CD4-positive, alpha-beta T cell treated with Interferon gamma for 1 hour (primary cell): ENCODE measurements at places on chromosomes 12 and 14.

DNA sequence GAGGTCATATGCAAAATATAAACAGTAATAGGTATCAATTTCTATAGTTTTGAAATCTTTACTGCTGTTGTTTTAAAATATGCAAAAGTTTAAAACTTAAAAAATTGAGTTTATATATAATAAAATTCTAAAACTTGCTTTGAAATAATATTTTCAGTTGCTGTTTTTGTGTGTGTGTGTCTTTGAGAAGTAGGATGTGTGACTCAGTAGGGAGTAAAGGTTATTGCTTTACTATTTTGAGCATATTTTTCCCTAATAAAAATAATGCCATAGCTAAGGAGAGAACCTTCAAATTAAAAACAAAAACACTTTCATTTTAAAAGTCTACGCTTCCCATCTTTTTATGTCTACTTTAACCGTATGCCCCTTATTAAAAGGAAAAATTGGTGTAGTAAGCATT is 238.1 kb downstream of the FBXL14 start:
- no peak for DNase-seq

DNA sequence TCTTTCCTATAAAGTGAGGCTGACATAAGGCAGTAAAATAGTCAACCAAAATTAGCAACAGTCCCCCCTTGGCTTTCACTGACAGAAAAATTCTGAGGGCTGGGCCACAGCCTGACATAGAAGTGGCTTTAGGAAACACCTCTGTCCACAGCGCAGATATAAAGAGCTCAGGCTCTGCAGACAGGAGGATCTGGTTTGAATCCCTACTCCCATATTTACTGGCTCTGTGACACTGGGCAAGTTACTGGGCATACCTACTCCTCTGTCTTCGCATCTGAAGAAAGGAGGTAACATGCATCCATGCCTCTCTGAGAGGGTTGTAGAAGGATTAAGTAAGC is 95.3 kb downstream of the STXBP6 start:
- no peak for DNase-seq

DNA sequence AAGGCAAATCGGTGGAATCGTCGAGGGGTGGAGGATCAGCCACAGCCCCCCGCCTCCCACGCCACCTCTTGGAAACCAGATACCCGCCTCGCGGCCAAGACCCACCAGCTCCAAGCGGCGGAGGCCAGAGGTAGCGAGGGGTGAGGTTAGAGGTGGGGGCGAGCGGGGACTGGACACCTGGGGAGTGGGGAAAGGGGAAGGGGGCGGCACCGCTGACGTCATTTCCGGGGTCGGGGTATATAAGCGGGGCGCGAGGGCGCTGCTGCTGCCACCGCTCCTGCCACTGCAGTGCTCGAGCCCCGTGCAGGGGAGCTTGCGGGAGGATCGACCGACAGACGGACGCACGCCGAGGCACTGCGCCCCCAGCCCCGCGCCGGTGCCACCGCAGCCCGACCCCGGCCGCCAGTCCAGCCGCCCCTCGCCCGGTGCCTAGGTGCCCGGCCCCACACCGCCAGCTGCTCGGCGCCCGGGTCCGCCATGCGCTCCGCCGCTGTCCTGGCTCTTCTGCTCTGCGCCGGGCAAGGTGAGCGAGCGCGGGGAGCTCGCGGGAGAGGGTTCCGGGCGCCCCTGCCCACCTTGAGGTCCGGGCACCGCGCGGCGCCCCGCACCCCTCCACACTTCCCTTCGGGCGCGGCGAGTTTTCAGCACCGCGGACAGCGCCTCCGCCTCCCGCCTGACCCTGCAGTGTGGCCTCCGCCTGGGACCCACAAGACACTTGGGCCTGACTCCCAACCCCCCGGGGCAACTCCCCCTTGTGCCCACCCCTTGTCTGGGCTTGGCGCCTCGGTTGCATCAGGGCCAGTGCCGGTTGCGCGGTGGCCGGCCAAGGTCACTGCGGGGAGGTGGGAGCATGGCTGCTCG is at the start of gene CHGA:
TSS of gene CHGA (plus strand) at position 268 of the 861 bp plus-strand sequence. CDS start at position 478, 210 bp downstream.
- no peak for DNase-seq

DNA sequence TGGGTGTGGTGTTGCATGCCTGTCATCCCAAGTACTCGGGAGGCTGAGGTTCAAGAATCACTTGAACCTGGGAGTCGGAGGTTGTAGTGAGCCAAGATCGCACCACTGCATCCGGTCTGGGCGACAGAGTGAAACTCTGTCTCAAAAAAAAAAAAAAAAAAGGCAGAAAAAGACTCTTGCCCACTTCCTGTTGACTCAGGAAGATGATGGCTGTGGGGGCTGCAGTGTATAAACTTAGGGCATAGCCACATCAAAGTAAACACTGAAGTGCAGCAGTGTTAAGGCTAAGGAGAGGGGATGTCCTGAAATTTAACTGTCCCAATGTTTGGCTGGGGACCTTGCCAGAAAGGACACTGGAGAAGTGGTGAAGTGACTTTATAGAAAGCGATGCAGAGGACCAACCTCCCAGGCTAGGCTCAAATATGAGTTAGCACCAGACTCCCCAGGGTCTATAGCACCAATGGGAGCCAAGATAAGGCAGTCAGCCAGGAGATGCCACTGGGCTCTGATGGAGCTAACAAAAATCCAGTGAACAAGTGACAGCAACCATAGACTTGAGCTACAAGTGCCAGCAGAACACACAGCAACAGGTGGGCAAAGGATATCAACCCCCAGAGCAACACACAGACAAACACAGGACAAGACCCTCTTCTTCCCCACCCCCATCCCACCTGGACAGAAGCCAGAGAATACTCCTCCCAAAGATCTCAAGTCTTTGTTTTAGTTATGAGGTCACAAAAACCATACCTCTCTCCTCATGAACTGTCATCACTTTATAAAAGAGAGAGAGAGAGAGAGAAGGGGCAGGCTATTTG is 28.0 kb downstream of the NELL2 start:
- DNase-seq: peak; percentile 71

DNA sequence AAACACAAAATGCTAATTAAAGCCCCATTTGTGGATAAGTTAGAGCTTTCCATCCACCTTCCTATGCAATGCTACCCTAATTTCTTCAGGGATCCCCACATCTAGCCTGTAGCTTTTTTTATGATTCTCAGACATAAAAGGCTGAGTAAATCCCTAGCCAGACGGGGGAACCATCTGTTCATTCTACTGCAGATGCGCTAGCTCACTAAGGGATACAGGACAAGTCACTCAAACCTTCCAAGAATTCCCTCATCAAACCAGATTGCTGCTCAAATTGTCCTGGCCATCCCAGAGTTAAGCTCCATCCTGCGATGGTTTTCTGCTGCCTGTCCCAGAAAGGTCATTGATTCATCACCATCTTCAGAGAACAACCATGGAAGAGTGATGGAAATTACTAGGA is 56.7 kb downstream of the MYRFL start:
- no peak for DNase-seq

GRCh38 chr14:96634481-96634880 is 132.3 kb downstream of the PAPOLA start:
- DNase-seq: no peak

GRCh38 chr12:51592034-51592705 is 1.1 kb downstream of the SCN8A start:
- no peak for DNase-seq

GRCh38 chr12:46357438-46358324 is 14.9 kb downstream of the SLC38A2 start:
- no peak for DNase-seq

DNA sequence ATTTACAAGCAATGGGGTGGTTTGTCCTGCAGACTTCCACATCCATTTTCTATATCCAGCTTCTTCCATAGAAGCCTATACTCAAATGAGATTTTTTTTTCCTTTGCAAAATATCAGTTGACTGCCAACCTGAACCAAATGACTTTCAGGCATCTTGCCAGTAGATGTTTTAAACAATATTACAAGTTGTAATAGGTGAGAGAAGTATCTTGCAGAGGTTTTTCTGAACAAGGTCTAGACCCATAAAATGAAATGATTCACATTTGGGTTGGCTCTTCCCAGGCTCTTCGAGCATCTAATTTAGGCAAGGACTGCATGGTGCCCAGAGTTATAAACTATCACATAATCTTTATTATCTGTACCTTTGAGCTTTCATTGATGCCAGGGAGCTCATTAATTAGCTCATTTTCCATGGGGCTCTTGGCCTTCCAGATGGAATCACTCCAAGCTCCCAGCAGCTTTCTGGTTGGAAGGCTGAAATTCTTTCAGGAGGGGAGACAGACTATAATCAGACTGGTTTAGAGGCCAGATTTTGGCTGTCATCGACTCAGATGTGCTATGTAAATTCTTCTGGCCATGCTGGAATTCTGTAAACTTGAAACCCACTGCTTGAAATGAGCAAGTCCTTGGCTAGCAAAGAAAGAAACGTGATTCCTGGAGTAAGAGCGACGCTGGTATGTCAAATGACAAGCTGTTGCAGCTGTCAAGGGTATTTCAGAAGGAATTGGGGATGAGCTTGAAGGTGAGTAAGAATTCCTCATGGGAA is 32.2 kb upstream of the DICER1 start:
- no peak for DNase-seq

DNA sequence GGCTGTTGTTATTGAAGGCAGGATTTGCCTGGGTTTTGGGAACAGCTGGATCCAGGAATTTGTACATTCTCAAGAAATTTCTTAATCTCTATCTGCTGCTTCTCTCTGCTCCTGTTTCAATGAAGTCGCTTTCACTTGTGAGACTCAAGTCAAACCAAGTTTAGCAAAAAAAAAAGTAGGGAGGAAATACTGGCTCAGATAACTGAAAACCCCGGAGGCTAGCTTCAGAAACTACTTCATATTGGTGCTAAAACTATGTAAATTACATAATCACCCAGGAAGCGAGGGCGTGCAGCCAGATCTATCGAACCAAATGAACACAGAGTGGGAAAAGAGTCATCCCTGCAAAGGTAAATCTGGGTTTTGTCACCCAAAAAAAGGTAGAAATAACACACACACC is 68.3 kb upstream of the FICD start:
- DNase-seq: no peak

- no peak for DNase-seq
Observed at GRCh38 chr14:84234281-84234680, 1295.7 kb upstream of the FLRT2 start.

GRCh38 chr14:51095854-51096823 is 1.2 kb upstream of the TRIM9 start:
- no peak for DNase-seq

DNA sequence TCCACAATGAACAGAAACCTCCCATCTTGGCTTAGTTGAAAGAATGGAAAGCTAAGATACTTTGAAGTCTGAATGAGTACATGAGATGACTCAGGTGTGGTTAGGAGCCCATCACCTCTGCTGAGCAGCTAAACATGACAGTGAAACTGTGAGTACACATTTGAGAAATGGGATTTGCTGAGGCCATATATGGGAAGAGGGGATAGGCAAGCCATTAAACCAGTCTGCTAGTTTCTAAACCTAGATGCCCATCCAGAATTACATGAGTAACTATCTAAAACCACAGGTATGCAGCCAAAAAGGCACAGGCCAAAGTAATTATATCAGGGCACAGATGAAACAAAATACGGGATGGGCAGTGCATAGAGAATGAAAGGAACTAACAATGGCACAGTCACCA is 41.2 kb downstream of the NKX2-1 start:
- no peak for DNase-seq

- DNase-seq: no peak
Observed at GRCh38 chr12:109200825-109201495, 84.6 kb downstream of the ACACB start.

DNA sequence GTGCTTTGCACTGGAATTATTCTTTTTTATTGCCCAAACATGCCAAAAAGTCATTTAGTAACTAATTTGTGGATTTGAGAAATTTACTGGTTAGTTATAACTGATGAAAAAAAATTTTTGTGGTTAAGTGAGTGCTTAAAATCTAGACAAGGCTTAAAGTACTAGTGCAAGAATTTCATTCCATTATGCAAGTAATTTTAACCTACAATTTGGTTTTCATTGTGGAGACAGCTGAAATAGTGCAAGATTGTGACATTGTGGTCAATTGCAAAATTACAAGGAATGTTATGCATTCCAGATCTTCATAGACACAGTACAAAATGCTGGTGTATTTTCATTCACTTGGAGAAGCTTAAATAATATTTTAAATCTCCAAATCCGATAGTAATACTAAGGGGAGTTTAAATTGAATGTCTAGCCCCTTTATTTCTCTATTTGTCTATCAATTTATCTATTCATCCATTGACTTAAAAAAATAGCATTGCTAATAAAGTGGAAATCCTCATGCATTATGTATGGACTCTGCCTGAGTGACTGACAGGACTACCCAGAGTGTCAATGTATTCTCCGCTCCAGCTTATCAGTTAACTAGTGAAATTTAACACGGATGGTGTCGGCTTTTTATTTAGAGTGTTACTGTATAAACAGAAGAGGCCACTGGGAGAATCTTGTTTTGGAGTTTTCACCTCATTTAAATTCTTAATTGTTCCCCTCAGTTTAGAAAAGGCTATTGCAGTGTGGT is 125.9 kb downstream of the ALX1 start:
- DNase-seq: no peak

DNA sequence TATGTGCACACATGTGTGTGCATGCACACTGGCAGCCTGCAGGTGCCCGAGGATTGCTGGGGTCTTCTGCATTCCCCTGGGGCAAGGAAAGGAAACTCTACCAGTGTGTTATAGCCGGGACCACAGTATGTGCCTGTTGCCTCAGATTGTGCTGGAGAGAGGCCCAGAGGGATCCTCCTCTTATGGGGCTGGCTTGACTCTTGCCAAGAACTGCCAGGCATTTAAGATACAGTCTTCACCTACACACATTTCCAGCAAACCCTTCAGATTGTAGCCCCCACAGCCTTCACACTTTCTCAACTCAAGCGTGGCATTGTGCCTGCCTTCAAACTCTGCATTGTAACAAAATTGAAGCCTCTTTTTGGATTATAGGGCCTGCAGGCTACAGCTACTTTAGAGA is 176.7 kb upstream of the DYRK2 start:
- no peak for DNase-seq

GRCh38 chr12:131606218-131606901 is 104.5 kb upstream of the SFSWAP start:
- DNase-seq: no peak

- no peak for DNase-seq
Observed at GRCh38 chr12:94795044-94795443, 144.7 kb upstream of the TMCC3 start.

DNA sequence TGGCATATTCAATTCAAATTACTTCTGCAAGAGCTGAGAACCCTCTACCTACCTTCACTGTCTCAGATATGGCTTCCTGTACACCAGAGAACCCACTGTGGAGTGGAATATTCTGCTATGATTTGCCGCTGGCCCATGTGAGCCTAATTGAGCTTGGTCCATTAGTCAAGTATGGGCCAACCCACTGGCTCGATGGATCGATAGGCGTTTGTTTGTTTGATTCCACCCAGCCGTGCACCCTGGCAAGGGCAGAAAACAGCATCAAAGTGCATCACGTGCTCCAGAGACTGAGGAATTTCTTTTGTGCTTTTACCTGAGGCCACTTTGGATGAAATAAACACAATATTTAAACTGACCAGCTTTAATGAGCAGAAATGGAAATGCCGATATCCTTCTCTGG is 426.3 kb downstream of the AACS start:
- DNase-seq: no peak

DNA sequence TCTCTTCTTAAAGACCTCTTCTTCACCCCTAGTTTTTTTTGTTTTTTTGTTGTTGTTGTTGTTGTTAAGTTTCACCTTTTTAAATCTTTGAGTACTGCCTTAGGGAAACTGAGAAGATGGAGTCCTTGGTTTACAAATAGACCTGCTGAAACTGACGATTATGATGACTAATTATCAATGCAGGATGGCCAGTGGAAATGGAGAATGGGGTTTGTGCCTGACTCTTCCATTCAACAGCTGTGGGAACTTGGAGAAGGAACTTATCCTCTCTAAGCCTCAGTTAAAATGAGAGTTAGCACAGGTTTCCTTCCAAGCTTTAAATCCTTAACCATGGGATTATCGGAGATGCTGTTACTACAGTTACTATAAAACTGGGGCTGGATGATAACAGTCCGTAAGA is 66.7 kb upstream of the PNMA1 start:
- DNase-seq: no peak
